Activated CD8-positive, alpha-beta T cell treated with anti-CD3 and anti-CD28 coated beads, Interleukin-2, amount 10 ng/mL, durations not matched to agents 7 days and 5 days (primary cell): ENCODE measurements at places on chromosomes 12 and 14. TPM values are rescaled to one million over a fixed set of nuclear protein-coding genes. Genes with fewer than 3 reads are reported as not detected.

GRCh38 chr14:30884901-30885300 is 10.5 kb downstream of the COCH start:
- DNase-seq, result no peak
- no peak overlapping the region for H3K27ac ChIP-seq
- no peak overlapping the region for H3K4me3 ChIP-seq
- no peaks in the 10 kb centered on the region for H3K36me3 ChIP-seq
- peaks cover 9% of the 10 kb centered on the region for H3K4me1 ChIP-seq
- no peaks in the 10 kb centered on the region for H3K27me3 ChIP-seq

- no peaks in the 10 kb centered on the region for H3K4me1 ChIP-seq
- H3K27me3 ChIP-seq, result no peaks in the 10 kb centered on the region
- no peak overlapping the region for H3K27ac ChIP-seq
Measured at GRCh38 chr14:74480046-74480445, 13.1 kb downstream of the NPC2 start.

DNA sequence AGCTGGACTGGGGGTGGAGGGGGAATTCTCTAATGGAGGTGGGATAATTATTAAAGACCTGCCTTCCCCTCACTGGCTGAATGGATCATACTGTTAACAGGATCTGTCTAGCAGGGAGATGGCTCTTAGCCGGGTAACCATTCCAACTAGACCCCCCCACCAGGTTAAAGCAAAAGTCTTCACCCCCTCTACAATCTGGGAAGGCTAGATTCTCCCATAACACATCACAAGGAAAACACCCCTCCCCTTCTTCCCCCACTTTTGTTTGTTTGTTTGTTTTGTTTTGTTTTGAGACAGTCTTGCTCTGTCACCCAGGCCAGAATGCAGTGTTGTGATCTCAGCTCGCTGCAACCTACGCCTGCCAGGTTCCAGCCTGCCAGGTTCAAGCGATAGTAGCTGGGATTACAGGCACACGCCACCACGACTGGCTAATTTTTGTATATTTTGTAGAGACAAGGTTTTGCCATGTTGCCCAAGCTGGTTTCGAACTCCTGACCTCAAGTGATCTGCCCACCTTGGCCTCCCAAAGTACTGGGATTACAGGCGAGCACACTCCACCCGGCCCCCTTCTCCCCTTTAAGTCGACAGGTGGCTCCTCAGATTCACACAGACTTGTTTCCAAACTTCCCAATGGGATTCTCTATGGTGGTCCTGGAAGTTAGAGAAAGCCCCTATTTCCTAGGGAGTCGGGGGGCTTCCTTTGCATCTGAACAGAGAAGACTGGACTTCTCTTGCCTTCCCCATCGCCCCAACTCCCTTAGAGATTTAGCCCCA is 3.5 kb upstream of the BAZ2A start:
- H3K36me3 ChIP-seq, result peaks cover 30% of the 10 kb centered on the region
- no peak for DNase-seq
- H3K4me1 ChIP-seq, result peaks cover 69% of the 10 kb centered on the region
- peak overlapping the region; percentile 82 for H3K27ac ChIP-seq

- peaks cover 12% of the 10 kb centered on the region for H3K27me3 ChIP-seq
- H3K27ac ChIP-seq, result no peak overlapping the region
- no peaks in the 10 kb centered on the region for H3K36me3 ChIP-seq
- H3K4me1 ChIP-seq, result peaks cover 6% of the 10 kb centered on the region
- no peak overlapping the region for H3K4me3 ChIP-seq
- no peak for DNase-seq
Measured at GRCh38 chr12:75706786-75707605, 195.6 kb upstream of the KRR1 start.

GRCh38 chr14:44720707-44721106 is 213.6 kb upstream of the FSCB start:
- no peak for DNase-seq
- H3K27ac ChIP-seq, result no peak overlapping the region

DNA sequence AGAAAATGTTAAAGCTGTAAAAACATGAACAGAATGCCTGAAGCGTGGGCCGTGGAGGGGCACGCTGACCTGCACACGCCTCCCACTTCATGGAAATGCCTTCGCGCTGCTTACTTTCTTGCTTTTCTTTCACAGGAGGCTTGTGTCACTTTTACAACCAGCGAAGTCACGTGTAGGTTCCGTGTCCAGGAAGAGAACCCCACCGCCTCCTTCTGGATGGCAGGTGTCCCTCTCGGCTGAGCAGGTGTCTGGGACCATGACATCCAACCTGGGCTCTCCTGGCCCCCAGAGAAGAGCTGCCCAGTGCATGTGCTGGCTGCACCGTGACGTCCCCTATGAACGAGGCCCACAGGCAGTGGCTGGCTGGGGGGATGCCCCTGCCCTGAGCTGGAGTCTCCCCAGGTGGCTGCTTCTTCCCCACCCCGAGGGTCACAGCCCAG is 345.0 kb upstream of the SFSWAP start:
- H3K27ac ChIP-seq, result no peak overlapping the region
- H3K4me3 ChIP-seq, result no peak overlapping the region
- H3K4me1 ChIP-seq, result no peaks in the 10 kb centered on the region
- no peaks in the 10 kb centered on the region for H3K36me3 ChIP-seq
- peaks cover 3% of the 10 kb centered on the region for H3K27me3 ChIP-seq

GRCh38 chr14:102510616-102511520 is 1.3 kb upstream of the ANKRD9 start:
- peak overlapping the region; percentile 83 for H3K4me3 ChIP-seq

GRCh38 chr12:80811957-80812708 is 95.4 kb downstream of the MYF5 start:
- H3K36me3 ChIP-seq, result no peaks in the 10 kb centered on the region
- H3K4me3 ChIP-seq, result no peak overlapping the region
- no peaks in the 10 kb centered on the region for H3K4me1 ChIP-seq
- no peaks in the 10 kb centered on the region for H3K27me3 ChIP-seq
- no peak for DNase-seq
- no peak overlapping the region for H3K27ac ChIP-seq

DNA sequence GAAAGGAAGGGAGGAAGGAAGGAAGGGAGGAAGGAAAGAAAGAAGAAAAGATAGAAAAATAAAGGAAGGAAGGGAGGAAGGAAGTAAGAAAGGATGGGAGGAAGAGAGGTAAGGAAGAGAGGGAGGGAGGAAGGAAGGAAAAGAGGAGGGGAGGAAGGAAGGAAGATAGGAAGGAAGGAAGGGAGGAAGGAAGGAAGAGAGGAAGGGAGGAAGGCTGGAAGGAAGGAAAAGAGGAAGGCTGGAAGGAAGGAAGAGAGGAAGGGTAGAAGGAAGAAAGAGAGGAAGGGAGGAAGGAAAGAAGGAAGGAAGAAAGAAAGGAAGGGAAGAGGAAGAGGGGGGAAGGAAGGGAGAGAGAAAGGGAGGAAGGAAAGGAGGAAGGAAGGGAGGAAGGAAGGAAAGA is 12.8 kb upstream of the WIF1 start:
- no peak overlapping the region for H3K4me3 ChIP-seq
- no peaks in the 10 kb centered on the region for H3K36me3 ChIP-seq
- no peak for DNase-seq
- no peaks in the 10 kb centered on the region for H3K4me1 ChIP-seq
- no peak overlapping the region for H3K27ac ChIP-seq

DNA sequence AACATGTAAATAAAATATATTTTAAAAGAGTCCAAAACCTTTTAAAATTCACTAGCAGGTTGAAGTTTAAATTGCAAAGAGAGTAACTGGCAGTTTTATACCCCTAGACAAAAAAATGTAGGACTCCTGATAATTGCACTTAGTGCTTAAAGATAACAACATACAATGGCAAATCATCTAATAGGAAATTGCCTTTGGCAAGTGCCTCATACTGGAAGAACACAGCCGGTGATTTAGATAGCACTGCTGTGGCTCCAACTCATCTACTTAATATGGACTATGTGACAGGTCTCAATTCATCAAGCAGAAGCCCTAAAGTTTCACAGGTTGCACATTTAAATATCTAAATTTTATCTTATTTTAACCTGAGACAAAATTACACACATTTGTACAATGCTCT is 13.4 kb downstream of the C12orf50 start:
- H3K4me3 ChIP-seq, result no peak overlapping the region
- H3K27ac ChIP-seq, result no peak overlapping the region
- no peaks in the 10 kb centered on the region for H3K27me3 ChIP-seq
- H3K36me3 ChIP-seq, result no peaks in the 10 kb centered on the region
- DNase-seq, result no peak

DNA sequence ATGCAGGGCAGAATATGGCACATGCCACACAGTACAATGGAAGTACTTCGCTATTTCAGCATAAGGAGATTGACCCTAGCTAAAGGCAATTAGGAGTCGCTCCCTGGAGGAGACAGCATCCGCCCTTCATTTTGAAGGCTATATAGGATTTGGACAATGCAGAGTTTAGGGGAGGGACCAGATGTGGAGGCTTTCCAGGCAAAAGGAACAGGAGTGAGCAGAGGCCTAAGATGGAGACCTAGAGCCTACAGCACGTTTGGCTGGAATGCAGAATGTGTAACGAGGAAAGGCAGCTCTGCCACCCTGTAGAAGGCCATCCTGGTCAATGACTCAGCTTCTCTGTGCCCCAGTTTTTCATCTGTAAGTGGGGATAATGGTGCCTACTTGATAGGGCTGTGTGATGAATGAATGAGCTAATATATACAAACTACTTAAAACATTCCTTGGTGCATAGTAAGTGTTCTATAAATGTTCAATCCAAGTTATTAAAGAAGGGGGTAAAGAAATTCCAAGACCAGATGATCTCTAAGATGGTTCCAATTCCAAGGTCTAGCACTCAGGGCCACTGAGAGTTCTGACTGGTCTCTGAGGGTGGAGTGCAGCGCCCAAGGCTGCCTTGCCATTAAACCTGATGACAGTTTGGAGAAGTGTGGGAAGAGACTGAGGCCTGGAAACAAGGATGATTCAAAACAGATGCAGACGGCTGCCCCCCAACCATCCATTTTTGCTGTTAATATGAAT is 54.3 kb upstream of the FRMD6 start:
- no peak overlapping the region for H3K4me3 ChIP-seq
- no peak for DNase-seq
- H3K27ac ChIP-seq, result no peak overlapping the region
- no peaks in the 10 kb centered on the region for H3K36me3 ChIP-seq

- H3K36me3 ChIP-seq, result peaks cover 28% of the 10 kb centered on the region
- DNase-seq, result no peak
- no peak overlapping the region for H3K4me3 ChIP-seq
- no peak overlapping the region for H3K27ac ChIP-seq
Measured at GRCh38 chr14:75783602-75784313, 122.7 kb downstream of the TTLL5 start.

DNA sequence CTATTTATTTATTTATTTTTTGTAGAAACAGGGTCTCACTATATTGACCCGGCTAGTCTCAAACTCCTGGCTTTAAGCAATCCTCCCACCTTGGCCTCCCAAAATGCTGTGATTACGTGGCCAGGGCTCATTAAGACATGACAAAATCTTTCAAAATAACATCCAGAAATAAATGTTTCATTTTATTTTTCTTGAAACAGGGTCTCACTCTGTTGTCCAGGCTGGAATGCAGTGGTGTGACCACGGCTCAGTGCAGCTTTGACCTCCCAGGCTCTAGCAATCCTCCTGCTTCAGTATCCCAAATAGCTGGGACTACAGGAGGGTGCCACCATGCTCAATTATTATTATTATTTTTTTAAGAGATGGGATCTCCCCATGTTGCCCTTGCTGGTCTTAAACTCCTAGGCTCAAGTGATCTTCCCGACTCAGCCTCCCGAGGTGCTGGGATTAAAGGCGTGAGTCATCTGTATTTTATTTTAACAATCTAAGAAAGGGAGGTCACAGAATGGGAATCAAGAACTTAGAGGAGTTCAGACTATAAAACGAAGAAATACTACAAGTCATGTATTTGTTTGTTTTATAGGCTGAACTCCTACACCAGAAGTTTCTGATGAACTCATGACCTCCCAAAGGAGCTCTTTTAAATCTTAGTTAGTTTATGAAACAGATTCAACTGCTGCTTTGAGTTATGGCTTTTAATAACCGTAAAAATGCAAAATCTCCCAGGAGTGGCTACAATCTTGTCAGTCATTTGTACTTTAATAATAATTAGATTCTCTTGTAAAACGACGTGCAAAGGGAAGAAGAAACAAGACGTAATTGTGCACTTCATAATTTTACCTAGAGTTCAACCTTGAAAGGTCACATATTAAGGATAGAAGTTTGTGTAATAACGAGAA is 2.1 kb upstream of the TMEM263 start:
- H3K27ac ChIP-seq, result no peak overlapping the region
- peaks cover 22% of the 10 kb centered on the region for H3K4me1 ChIP-seq
- H3K27me3 ChIP-seq, result peaks cover 9% of the 10 kb centered on the region

DNA sequence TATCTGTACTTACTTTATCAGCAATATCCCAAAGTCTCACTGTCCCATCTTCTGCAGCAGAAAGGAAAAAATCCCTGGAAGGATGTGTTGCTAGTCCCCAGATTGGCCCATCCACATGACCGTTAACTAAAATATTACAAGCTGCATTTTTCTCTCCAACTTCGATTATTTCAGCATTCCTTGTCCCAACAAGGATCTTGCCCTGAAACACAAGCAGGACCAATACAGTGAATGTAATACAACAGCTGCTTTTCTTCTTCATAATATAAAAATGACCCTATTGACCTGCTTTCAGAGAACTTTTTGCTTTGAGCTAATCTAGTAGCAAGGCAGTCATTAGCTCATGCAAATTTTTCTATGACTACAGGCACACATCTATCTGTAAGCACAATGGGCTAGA is 58.3 kb downstream of the ZC3H14 start:
- no peak for DNase-seq
- no peak overlapping the region for H3K4me3 ChIP-seq
- no peak overlapping the region for H3K27ac ChIP-seq
- peaks cover 3% of the 10 kb centered on the region for H3K36me3 ChIP-seq
- no peaks in the 10 kb centered on the region for H3K4me1 ChIP-seq

- peak overlapping the region; percentile 28 for H3K4me3 ChIP-seq
- no peak overlapping the region for H3K27ac ChIP-seq
- H3K36me3 ChIP-seq, result peaks cover 2% of the 10 kb centered on the region
Measured at GRCh38 chr14:105316577-105316941, 2.0 kb downstream of the PACS2 start.

FAM222A gene
- 1.6 TPM for total RNA-seq

NOC4L gene
- total RNA-seq, result 34.4 TPM

AHNAK2 gene
- not detected for total RNA-seq

TAS2R9 gene
- not detected for total RNA-seq

COCH gene
- total RNA-seq, result 2.3 TPM

PRKCH gene
- total RNA-seq, result 318 TPM

RNASE7 gene
- total RNA-seq, result not detected

FOXA1 gene
- not detected for total RNA-seq

ENO2 gene
- total RNA-seq, result 141 TPM

RNASE1 gene
- not detected for total RNA-seq
